CD8-positive, alpha-beta memory T cell (primary cell): ENCODE measurements at places on chromosomes 5 and 9.
A peak's percentile ranks its signal among the peaks of the same experiment; 100 is the strongest.

GRCh38 chr5:123098767-123099513 is 9.9 kb downstream of the PRDM6 start:
- DNase-seq: no peak

GRCh38 chr5:140005145-140005591 is 37.9 kb downstream of the NRG2 start:
- DNase-seq: no peak

GRCh38 chr5:141674747-141675146 is 7.3 kb downstream of the ARAP3 start:
- no peak for DNase-seq

DNA sequence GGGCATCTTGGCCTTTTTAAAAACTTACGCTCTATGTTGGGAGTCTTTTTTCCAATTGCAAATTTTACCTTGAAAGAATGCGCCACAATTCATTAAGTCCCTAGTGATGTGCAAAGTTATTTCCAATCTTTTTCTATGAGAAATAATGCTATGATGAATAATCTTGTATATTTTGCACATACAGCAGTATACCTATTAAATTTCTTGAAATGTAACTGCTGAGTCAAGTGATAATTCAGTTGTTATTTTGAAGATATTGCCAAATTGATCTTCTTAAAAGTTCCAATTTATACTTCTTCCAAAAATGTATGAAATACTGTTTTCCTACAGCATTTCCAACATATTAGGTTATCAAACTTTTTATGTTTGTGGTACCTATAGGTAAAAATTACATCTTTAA is 92.8 kb upstream of the PPP2R2B start:
- no peak for DNase-seq

GRCh38 chr5:68557162-68557936 is 341.8 kb downstream of the PIK3R1 start:
- DNase-seq: no peak

GRCh38 chr9:137048655-137049543 is 2.9 kb upstream of the NPDC1 start:
- DNase-seq: no peak

DNA sequence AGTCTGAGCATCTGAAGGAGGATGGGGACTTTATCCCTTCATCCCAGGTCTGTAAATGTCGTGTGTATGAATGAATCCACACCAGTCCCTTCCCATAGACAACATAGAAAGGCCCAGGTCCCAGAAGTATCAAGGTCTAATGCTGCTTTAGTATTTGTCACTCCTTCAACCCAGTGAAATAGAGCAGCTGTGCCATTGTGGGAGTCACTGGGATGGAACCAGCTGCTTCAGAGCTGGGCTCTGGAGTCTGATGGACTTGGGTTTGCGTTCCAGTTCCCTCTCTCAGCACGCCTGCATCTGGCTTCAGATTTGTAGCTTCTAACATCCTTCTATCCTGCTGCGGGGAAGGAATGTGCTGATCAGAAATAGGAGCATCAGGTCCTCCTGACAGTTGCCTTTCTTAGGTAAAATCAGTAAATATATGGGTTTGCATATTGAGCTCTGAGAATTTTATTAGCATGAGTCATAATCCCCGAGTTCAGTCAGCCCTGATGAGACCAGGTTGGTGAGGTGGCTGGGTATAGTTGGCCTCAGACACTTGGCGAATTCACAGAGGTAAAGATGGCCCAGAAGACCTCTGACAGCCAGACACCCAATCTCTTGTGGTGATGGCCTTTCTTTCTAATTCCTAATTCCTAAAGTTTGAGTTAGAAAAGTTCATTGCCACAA is 10.1 kb downstream of the ACO1 start:
- no peak for DNase-seq

DNA sequence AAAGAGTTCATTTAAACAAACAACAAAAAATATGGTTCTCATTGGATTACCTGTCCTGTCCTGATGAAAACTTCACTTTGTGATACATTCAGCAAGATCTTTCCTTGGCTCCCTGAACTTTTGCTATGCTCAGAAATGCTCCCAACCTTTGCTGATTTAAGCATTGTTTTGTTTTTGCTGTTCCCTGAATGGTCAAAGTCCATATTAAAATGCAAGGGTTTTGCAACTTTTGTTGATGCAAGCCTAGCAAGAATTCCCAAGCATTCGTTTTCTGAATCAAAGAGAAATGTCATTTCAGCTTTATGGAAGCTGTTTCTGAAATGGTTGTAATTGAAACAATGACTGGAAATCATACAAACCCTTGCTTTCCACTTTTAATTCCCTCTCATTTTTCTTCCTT is 3.1 kb upstream of the SFXN1 start:
- no peak for DNase-seq

GRCh38 chr9:78031893-78032729 is 500 bp upstream of the GNAQ start:
- DNase-seq: peak; percentile 75

GRCh38 chr9:132698989-132699388 is 28.7 kb downstream of the GTF3C4 start:
- DNase-seq: no peak

- no peak for DNase-seq
Observed at GRCh38 chr5:124865603-124866354, 119.3 kb upstream of the ZNF608 start.

DNA sequence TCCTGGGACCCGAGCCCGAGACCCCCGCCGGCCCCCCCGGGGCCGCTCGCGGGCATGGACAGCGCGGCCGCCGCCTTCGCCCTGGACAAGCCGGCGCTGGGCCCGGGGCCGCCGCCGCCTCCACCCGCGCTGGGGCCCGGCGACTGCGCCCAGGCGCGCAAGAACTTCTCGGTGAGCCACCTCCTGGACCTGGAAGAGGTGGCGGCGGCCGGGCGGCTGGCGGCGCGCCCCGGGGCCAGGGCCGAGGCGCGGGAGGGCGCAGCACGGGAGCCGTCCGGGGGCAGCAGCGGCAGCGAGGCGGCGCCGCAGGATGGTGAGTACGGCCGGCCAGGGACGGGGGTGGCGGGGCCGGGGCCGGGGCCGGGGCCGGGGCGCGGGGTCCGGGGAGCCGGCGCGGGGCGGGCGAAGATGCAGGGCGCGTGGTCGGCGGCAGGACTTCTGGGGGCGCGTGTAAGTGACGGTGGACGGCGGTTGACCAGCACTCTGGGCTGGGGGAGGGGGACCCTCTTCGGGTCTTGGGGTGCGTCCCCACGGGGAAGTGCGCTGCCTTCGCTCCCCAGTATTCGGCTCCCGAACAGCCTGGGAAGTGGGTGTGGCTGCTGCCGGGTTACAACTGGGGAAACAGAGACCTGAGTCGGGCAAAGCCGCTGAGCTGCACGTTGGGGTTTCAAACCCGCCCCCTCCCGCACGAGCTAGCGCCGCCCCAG is 520 bp downstream of the PRRX2 start:
- DNase-seq: no peak

- DNase-seq: no peak
Observed at GRCh38 chr9:117826837-117827236, 122.6 kb downstream of the TLR4 start.

GRCh38 chr5:39439582-39440162 is 14.9 kb upstream of the DAB2 start:
- no peak for DNase-seq

DNA sequence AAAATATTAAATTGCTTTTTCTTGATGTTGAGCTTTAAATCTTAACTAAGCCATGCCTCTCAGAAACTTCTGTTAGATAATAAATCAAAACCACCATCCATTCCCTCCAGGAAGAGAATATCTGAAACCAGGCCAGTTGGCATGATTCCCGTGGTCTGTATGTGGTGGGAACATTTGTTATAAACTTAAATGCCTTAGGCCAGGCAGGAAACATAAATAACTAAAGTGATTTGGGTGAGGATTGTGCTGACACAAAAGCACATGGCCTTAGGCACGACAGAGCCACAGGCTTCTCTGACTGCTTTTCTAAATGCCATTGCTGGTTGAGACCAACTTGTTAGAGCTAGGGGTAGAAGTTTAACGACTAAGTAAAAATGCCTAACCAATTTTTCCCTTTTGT is 255.9 kb downstream of the GABRG2 start:
- no peak for DNase-seq

DNA sequence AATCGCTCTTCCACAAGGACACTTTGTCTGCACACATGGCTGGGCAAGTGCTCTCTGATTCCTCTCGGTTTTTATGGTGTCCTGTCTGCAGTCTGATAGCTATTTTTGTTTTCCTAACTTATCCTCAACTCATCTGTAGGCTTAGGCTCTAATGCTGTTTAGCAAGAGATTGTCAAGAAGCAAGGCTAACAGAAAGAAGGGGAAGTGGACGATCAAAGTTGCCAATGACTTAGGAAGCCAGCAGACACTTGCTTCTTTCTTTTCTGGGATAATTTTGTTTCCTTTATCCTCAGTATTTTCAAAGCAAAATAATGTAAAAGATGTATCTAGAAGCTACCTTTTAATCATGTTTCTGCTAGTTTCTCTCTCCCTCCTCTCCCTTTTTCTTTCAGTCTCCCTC is 130.7 kb downstream of the PRKACG start:
- no peak for DNase-seq

DNA sequence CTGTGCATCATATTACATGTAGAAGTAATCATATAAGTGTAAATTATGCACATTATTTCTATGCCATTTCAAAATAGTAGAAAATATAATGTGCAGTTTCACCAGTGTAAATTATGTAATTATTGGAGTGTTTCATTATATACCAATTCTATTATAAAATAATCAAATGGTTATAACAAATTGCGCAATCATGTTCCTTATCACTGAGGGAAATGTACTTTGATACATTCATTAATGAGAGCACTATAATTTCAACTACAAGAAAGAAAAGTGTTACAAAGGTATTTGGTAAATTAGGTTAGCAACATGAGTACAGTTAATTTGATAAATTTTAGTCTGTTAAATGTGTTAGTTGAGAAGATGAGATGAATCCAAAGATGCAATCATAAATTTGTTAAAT is 421.5 kb upstream of the CDH10 start:
- no peak for DNase-seq

DNA sequence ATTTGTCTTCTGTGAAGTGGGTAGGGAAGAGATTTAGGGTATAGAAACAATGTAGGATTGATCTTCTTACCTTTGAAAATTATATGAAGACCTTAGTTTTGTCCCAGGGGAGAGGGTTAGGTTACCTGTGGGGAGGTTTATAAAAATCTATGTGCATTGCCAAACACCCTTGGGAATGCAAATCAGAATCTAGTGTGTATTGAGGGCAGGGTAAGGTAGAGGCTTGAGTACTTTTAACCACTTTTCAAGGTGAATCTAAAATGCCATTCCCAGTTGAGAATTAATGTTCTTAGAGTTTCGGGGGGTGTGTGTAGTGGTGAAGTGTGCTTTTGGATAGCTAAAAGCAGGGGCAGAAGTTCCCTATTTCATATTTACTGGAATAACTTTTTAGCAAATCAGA is 288.4 kb downstream of the CD180 start:
- no peak for DNase-seq

DNA sequence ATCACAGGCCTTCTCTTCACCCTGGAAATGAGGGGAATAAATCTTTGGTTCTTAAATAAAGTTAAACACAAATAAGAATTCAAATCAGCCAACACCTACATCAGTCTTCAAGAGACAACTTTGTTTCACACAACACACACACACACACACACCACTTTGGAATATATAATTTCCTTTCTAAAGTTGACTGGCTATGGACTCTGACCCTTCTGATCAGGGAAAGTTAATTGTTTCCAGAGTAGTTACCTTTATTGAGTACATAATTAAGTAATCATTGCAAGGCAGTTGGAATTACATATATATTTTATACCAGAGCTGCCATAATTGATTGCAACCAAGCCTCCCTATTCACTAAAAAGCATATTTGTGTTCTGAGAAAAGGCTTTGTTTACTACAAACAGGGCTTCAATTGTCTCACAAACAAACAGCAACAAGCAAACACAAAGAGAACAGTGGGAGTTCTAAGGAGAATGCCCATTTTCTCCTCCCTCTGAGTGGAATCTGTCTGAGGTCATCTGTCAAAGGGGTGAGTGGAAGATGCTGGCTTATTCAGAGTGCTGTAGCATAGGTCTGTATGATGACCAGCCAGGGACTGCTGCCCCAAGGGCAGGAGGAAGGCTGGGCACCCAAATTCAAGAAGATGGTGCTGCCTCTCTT is 136.6 kb downstream of the SEMA6A start:
- no peak for DNase-seq

DNA sequence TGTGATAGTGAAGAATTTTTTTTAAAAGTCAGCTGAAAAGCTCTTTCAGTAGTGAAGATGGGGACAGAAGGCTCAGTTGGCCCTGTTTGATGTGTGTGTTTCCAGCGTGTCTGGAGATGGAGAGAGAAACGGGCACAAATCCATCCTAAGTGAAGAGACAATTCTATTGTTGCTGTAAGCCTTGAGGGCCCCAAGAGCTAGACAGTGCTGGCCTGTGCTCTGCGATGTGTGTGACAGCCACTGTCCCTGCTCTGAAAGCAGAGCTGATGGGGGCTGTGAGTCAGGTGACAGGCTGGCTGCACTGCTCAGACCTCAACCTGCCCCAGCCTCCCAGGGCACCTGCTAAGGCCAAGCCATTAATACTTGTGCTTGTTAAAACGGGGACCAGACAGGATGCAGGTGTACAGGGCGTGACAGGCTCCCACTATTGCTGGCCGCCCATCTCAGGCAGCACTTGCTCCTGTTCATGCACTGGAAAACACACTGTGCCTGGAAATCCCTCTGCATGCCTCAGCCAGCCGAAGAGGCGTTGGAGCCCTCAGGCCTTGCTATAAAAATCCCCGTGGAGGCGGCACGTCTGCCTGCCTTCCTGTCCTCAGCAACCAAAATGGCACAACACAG is 44.6 kb upstream of the SEMA4D start:
- DNase-seq: no peak

GRCh38 chr5:96033116-96033515 is 71.5 kb upstream of the ELL2 start:
- no peak for DNase-seq

GRCh38 chr9:112939418-112939817 is 48.7 kb upstream of the SLC46A2 start:
- DNase-seq: no peak

DNA sequence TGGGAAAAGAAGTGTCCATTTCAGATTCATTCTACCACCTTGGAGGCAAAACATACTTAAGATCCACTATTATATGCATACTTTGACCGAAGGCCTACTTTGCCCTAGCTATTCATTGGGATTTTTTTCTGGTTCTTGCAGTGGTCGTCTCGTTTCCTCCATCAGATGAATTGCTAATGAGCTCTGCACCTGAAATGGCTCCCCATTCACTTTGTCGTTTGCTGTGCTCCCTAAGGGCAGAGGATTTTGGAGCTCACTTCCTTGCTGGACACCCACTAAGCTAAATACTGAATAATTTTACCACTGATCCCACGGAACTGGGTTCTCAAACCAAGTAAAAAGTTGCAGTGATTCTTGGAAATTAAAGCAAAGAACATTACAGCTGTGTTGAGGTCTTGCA is 1.9 kb downstream of the KDM3B start:
- no peak for DNase-seq

- no peak for DNase-seq
Observed at GRCh38 chr9:134955801-134956200, 38.1 kb upstream of the FCN1 start.
